ENCODE measurements at places on chromosomes 2 and 18.
A peak's percentile ranks its signal among the peaks of the same experiment; 100 is the strongest.

GRCh38 chr18:48923746-48924629, 26.8 kb downstream of the SMAD7 start:
- DNase-seq, result no peak

DNA sequence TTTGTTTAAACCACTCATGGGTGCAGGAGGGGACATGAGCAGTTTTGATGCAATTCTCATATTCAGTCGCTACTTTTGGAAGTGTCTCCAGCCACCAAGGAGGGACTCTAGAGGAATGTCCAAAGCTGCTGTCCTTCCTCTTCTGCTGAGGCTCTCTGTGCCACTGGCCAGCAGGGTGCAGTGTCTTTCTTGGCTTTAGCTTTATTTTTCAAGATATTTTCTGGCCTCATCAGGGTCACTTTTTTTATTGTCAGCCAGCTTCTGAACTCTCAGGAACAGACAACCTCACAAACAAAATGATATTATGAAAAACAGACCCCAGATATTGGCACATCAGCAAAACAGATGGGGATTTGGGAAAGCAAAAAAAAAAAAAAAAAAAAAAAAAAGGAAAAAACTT, 289.3 kb upstream of the ZSWIM2 start:
- DNase-seq, result no peak

DNA sequence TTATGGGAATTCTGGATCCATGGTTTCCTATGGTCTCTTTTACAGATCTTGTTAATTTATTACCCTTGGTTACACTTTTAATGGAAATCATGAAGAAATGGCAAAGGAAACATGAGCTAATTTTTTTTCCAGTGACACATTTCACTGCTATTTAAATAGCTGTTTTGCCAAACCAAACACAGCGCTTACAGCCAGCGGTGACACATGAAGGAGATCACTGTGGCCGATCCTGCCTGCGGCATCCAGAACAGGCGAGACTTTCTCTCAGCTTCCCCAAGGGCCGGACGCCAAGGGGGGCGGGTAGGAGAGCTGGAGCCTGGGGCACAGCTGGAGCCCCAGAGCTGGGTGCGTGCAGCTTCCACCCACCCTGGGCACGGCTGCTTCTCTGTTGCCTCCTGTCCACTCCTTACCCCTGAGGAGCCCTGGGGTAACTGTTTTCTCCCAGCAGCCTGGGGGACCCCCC, 81.4 kb upstream of the PKDCC start:
- no peak for DNase-seq

DNA sequence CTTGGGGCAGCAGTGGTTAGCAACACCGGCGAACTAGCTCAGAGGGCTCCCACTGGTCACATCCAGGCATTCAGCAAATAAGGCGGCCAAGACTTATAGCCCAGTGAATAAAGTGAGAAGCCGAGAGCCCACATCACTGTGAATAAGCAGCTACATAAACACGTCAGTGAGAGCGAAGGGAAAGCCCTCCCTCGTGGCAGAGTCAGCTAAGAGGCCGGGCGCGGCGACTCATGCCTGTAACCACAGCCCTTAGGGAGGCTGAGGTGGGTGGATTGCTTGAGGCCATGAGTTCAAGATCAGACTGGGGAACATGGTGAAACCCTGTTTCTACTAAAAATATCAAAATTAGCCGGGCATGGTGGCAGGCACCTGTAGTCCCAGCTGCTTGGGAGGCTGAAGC, 5.2 kb downstream of the D2HGDH start:
- peak; percentile 51 for DNase-seq

GRCh38 chr18:68839701-68840100, 41.8 kb downstream of the CCDC102B start:
- DNase-seq, result no peak

DNA sequence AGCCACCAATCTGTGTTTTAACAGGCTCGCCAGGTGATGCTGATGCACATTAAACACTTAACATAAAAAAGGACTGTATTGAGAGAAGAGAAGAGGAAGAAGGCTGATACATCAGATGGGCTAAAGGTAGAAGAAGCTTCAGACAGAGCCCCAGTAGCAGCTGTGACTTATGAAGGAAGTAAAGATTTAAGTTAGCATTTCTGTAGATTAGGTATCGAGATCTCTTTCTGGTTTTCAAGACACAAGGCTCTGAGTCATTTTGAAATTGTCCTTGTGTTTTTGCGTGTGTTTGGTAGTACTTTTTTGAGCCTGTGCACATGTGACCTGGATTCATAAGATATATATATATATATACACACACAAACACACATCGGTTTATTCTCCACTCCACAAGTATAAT, 40.6 kb upstream of the GCFC2 start:
- DNase-seq, result no peak

- DNase-seq, result no peak
These were observed 453.3 kb upstream of the SALL3 start for GRCh38 chr18:78526275-78526674.

- DNase-seq, result no peak
These were observed 41.6 kb downstream of the SH3RF3 start for GRCh38 chr2:109170645-109171044.

GRCh38 chr2:228866044-228866443, 405.0 kb downstream of the PID1 start:
- no peak for DNase-seq

- DNase-seq, result no peak
These were observed 5.7 kb downstream of the SP140 start for GRCh38 chr2:230231251-230231650.

DNA sequence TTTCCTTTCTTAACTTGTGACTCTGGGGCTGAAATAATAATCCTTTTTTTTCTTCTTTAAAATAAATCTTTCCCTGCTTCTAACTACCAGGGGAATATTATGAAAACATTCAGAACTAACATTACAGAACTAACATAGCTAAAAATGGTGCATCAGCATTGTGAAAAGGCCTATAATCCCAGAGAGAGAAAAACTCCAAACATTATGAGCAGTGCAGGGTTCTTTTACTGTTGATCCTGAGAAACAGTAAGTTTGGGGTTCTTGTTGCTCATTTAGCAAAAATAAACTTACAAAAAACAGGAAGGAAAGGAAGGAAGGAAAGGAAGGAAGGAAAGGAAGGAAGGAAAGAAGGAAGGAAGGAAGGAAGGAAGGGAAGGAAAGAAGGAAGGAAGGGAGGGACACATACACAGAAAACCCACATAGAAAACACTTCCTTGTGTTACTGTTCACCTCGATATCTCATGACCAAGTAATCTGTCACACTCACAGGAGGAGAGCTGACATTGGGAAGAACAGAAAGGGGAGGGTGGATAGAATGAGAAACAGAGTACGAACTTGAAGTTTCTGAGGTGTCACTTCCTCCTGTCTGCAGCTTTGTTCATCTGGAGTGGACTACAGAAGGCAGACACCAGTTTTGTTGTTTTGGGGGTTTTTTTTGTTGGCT, 18.4 kb upstream of the PIK3C3 start:
- DNase-seq, result no peak

DNA sequence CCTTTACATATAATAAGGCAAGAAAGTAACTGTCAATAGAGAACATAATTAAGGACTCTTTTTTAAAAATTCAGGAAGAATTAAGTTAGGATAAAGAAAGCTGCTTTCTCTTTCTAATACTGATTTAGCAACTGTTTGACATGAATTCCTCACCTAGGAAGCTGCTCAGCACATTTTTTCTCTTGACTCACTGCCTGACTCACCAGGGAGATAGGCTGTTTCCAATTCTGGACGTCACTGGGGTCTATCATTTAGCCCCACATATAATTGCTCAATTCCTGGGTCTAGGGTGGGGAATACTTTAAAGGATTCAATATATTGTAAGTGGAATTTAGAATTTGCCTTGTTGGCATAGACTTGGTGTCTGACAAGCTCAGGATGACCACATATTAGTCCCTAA, 50.8 kb upstream of the UGP2 start:
- DNase-seq, result no peak

DNA sequence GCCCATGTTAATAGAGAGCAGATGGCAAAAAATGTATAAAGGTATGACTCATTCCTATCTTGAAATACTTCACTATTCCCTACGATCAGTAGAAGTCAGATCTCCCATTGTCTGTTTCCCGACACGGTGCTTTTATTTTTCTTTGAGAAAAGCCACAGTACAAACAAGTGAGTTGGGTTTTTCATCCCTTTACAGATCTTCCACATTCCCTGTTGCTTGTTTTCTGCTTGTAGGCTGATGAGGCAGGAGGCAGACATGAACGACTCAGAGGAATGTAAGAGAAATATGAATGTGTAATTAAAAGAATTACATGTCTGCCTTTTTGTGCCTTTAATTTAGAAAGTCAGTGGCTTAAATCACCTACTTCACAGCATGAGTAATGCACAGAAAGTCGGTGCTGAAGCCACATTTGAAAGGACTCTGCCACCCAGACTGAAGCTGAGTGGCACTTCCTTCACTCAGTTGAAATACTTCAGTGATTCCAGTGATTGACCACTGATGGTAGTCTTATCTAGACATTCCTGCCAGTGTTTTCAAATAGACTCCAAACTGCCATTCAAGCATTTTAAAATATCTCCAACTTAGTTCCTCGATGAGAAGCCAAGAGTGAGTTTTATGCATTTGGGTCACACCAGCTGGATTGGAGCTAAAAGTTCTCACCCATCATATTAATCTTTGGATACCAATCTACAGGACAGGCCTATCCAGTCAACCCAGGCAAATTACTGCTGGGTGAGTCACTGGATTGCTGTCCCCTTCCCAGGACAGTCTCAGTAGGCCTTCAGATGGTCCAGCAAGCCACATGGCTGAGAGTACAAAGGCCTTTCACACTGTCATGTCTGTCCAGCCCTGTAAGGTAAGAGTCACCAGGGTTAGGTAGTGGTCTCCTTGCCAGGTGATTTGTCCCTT, 79.0 kb downstream of the COLEC12 start:
- no peak for DNase-seq

- DNase-seq, result no peak
These were observed 61.4 kb downstream of the WDR75 start for GRCh38 chr2:189502714-189503113.

DNA sequence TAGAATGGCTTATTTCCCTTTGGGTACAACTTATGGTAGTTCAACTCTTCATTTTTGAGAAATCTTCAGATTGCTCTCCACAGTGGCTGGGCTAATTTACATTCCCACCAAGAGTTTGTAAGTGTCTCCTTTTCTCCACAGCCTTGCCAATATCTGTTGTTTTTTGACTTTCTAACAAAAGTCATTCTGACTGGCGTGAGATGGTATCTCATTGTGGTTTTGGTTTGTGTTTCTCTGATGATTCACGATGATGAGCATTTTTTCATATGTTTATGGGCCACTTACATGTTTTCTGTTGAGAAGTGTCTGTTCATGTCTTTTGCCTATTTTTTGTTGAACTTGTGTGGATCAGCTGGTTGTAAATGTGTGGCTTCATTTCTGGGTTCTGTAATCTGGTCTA, 871.0 kb downstream of the EPHA4 start:
- no peak for DNase-seq

DNA sequence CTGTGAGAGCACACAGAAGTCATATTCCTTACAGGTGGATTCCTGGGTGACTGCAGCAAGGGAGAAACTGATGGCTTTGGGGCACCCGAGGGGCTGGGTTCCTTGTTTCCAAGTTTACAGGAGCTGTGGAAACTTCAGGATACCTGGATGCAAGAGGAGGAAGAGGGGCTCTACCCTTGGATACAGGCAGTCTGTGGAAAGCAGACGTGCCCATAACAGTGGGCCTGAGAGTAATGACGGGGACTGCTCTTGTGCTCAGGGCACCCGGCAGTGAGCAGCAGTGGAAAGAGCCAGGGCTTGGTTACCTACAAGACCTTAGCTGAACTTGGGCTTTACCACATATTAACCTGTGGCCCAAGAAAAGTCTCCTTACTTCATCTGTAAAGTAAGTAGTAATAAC, 102.2 kb upstream of the TGFA start:
- no peak for DNase-seq

GRCh38 chr18:48551100-48551499, 12.3 kb downstream of the CTIF start:
- DNase-seq, result no peak

DNA sequence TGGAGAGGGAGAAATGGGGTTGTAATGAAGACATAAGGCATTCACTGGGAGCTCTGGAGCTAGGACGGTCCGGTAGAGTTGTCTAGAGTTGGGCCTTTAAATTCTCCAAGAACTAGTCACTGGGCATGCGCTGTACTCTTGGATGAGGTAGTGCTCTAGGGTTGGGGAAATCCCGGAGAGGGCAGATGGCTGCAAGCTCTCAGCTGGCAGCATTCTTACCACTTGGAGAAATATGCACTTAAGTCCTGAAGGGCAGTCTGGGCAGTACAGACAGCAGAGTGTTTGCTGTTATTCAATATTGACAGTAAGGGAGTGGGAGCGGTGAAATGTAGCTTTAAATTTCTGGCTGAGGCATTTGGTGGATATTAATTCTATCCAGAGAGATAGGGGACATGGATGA, 214.6 kb downstream of the RDH14 start:
- DNase-seq, result no peak
